CD4-positive, alpha-beta T cell treated with Interleukin-15 for 1 hour (primary cell): ENCODE measurements at places on chromosomes 13 and 19.

DNA sequence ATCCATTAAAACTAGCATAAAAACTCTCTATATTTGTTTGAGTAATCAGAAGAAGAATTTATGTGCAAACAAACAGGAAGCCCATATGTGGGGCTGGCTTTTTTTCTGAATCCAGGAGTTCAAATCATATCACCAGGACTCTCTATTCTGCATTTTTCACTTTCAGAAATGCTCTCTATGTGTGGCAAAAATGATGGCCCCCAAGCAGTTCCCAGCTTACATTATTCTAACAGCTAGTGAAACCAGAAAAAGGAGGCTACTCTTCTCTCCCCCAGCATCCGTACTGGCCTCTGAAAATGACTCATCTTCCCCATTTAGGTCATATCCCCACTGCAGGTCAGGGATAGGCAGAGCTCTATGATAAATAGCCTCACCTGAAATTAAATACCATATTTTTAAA, 20.4 kb downstream of the RBM26 start:
- no peak for DNase-seq

GRCh38 chr19:49814010-49814409, 918 bp upstream of the FUZ start:
- DNase-seq: no peak

DNA sequence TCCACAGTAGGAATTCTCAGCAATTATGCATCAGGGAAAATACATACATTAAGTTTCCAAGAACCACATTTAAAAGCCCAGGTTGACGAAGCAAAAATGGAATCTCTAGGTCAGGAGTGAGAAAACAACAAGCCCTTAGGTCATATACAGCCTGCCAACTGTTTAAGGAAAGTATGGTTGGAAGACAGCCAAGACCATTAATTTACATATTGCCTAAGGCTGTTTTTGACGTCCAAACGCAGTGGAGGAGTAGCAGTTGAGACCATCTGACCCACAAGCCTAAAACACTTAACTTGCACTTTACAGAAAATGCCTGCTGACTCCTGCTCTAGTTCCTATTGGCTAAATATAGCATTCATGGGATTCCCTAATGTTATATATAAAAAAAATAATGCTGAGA, 299.0 kb downstream of the ITGBL1 start:
- no peak for DNase-seq

DNA sequence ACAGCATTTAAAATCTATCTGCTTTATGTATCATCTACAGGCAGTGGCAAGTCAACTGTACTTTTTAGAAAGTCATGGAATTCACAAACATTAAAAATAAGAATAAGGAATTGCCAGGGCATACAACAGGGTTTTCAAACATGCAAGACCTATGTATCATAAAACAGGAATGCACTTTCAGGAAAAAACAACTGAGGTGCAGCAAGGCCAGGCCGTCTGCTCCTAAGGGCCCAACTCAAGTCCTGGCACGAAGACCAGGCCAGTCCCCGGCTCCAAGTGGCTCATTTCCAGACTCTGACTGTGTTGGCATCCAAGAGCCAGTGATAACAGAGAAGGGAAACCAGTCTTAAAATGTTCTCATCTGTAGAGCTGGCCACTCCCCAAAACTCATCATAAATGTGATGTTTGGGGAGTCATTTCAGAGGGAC, 7.1 kb downstream of the RFX2 start:
- no peak for DNase-seq

- DNase-seq: no peak
Measured at GRCh38 chr13:39985071-39985470, 329.6 kb downstream of the COG6 start.

- DNase-seq: no peak
Measured at GRCh38 chr19:36420961-36421748, 2.7 kb upstream of the ZFP82 start.

GRCh38 chr19:28074773-28075172, 1138.2 kb downstream of the UQCRFS1 start:
- no peak for DNase-seq

GRCh38 chr19:35739275-35740107, 2.8 kb downstream of the IGFLR1 start:
- no peak for DNase-seq

- DNase-seq: peak; percentile 77
Measured at GRCh38 chr13:110869805-110870706, 44.8 kb downstream of the ANKRD10 start.

- DNase-seq: no peak
Measured at GRCh38 chr19:8697671-8698432, 743 bp downstream of the ACTL9 start.

- no peak for DNase-seq
Measured at GRCh38 chr13:81058211-81058915, 717.4 kb upstream of the SPRY2 start.

DNA sequence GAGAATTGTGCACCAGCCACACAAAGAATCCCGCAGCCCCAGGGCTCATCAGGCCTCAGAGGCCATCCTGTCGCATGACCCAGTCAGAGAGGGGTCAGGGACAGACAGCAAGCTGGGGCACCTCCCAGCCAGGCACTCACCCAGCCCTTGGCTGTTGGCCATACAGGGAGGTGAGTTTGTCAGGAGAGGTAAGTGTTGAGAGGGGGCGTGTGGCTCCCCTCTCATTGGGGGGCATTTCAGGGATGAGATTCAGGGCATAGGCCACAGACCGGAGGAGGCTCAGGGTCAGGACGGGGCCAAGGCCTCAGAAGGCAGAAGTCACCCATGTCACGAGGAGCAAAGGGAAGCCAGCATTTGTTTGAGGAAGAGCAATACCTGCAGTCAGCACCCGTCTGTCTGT, 37.1 kb downstream of the MYO9B start:
- DNase-seq: peak; percentile 35

GRCh38 chr19:38812009-38812840, 520 bp downstream of the LGALS4 start:
- DNase-seq: no peak

- no peak for DNase-seq
Measured at GRCh38 chr13:113158946-113159345, 498 bp downstream of the PROZ start.

DNA sequence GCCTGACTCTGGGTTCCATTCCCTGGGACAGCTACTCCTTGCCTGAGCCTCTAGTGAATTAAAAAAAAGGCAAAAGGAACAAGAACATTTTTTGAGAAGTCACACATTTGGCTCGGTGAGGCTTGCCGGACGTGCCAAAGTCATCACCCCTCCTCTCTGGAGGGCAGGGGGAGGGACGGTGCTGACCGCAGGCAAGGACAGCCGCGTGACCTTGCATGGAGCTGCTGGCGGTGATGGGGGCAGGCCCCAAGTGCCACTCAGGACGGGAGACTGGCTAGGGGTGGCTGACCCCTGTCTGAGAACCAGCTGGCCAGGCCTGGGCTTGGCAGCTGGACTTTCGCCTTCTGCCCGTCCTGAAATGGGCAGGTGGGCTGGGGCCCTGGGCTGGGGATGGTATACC, 26.4 kb downstream of the MAP2K2 start:
- no peak for DNase-seq

DNA sequence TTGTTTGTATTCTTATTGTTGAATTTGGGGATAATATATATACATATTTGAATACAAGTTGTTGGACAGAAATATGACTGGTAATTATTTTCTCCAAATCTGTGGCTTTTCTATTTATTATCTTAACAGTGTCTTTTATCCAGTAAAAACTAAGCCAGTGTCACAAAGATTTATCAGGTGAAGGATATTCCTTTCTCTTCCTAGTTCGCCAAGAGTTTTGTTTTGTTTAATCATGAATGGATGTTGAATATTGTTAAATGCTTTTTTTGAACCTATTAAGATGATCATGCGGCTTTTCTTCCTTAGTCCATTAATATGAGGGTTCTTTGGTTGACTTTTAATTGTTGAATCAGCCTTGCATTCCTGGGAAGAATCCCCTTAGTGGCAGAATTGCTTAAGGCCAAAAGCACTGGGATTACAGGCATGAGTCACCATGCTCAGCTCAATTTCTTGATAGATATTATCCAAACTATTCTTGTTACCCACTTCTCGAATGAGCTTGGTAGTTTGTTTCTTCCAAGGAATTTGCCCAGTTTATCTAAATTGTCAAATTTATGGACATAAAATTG, 53.3 kb downstream of the TEX26 start:
- DNase-seq: no peak

GRCh38 chr13:102402290-102402689, 442 bp upstream of the FGF14 start:
- DNase-seq: no peak

DNA sequence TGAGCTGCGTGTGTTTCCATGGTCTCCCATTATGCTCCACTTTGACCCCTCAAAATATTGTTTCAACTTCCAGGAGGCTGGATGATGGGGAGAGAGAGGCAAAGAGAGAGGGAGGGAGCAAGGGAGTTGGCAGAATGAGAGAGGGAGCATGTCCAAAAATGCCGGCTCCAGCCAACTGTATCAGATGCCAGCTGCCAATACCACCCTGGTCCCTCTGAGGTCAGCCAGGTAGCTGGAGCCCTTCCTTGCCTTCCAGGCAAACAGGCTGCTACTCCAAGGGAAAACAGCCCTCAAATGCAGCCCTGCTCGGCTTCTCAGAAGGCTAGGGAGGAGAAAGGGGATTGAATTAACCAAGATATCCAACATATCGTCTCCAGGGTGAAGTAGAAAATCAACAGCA, 440.0 kb downstream of the TSHZ3 start:
- no peak for DNase-seq

DNA sequence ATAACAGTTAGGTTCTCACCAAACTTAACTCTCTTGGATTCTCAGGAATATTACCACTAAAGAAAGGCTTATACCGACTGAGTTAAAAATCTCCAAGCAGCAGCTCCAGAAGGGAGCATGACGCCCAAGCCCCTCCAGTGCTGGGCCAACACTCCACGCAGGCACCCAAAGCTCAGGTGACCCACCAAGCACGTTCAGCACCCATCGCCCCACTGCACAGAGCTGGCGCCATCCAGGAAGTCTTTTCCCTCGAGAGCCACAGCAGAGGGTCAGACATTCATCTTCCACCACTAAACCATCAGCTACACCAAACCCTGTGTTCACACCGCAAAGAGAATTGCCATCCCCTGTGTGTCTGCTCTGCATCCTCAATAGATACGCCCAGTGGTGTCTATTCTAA, 65.7 kb downstream of the SOX1 start:
- DNase-seq: no peak

DNA sequence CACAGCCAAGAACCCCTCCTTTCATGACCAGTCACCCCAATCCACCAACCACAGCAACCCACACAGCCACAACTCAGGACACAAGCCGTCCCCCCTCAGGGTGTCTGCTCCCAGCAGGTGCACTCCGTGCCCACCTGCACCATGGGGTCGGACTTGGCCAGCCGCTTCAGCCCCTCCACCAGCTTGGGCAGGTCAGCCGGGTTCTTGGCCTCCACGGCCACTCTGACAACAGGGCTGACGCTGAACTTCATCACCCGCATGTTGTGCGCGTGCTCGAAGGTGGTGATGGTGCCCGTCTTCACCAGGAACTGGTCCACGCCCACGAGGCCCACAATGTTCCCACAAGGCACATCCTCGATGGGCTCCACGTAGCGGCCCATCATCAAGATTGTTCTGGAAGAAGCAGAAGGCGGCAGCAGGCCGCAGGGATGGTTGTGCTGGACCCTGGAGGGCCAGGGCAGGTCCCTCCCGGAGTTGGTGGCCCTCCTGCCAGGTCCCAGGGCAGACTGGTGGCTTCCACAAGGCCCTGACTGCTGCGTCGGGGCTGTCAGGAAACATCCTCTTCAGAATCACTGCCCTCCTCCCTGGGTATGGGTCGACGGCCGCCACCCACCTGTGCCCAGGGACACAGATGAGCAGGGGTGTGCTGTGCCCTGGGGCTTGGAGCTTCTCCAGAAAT, 5.5 kb downstream of the EEF2 start:
- no peak for DNase-seq

DNA sequence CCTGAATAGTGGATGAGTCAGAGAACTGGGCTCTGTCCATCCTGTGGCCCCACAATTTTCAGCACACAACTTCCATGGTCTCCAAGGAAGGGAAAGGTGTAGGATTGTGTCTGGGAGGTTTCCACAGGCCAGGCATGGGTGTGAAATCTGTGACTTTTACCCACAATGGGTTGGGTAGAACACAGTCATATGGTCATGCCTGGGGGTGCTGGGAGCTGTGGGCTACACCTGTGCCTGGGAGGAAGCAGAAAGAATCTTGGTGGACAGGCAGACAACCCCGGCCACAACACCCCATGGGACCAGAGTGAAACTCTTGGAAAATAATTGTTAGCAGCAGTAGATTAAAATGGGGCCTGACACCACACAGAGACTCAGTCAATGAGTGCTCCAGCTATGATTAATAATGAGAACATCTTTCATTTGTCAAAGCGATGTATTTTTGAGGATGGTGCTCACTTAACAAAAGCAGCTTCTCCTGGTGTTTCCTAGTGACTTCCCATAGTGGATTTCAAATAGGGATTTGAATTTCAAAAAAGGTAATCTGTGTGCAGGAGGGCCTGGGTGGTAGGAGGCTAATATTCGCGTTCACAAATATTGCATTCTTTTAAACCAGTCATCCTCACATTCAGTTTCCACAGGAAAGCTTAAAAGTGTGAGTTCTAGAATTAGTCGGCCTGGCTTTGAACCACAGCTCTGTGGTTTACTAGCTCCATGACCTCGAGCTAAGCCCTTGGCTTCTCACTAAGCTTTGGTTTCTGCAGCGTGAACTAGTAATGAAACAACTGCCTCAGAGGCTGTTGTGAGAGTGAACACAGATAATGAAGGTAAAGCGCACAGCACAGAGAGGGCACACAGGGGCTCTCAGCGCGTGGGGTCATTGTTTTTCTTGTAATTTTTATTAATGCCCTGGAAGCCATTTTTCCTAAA, 89.3 kb upstream of the UQCRFS1 start:
- no peak for DNase-seq

DNA sequence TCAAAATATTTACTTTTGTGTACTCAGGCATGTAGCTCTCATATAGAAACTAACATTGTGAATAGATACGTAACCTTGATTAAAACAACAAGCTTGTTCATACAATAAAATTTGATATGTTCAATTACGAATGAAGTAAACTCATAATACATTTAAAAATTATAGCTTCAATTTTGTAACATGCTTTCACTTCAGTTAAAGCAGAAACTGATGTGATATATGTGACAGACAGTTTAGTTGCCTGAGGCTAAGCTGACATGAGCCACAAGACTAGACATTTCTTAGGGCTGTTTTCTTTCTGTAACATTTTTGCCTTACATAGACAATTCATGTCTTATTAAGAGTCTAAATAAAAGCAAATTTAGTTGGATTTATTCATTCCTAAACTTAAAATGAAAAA, 526.0 kb downstream of the PCDH9 start:
- no peak for DNase-seq

DNA sequence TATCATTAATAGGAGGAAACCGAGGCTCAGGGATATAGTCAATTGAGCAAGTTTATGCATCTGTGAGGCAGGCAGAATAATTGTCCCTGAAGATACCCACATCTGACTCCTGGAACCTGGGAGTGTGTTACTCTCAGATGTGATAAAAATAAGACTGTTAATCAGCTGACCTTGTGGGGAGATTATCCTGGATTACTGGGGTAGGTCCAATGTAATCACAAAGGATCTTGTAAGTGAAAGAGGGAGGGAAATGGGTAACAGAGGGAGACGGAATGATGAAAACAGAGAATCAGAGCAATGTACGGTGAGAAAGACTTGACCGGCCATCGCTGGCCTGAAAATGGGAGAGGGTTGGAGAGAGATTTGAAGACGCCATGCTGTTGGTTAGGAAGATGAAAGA, 3.2 kb upstream of the EDDM13 start:
- no peak for DNase-seq
